ENCODE measurements at places on chromosomes 13 and 19.
A peak's percentile ranks its signal among the peaks of the same experiment; 100 is the strongest.

DNA sequence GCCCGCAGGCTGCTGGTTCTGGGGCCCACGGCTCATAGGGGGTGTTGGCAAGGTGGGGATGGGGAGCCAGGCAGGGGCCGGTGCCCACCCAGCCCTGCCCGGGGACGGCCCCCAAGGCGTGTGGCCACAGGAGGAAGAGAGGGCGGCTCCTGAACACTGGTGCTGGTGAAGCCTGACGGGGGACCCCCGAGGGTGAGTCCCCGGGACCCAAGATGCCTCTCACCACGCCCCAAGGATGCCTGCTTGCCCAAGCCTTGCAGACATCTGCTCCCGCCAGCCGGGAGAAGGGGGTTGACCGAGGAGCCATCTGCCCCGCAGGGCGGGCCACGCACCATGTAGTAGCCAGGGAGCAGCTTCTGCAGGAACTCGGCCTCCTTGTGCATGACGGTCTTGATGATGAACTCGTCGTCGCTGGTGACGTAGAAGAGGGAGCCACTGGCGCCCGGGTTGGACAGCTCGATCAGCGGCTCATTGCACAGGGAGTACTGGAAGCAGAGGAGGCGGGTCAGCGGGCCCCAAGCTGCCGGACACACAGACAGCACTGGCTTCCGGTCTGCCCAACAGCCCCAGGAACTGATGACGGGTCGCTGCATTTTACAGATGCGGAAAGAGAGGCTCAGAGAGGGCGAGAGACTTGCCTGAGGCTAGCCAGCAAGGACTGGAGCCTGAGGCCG lies 29.6 kb upstream of the CACTIN start:
- DNase-seq: no peak

DNA sequence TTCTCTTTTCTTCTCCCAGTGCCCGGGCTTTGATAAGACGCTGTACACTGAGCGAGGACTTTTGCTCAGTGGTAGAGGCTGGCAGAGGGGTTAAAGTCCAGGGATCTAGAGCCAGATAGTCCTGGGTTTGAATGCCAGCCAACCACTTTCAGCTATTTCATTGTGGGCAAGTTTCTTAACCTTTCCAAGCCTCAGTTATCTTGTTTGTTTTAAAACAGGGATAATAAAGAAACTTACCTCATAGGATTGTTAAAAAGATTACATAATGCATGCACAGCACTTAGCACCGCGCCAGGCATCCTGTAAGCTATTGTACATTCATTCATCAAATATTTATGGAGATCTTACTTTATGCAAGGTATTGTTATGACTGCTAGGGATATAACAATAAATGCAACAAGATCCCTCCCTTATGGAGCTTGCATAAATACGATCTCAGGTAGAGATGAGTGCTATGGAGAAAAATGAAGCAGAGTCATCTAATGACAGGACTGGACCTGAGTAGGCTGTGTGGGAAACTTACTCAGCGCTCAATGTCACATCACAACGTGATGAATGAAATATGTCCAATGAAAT lies 70.8 kb downstream of the LNX2 start:
- no peak for DNase-seq

DNA sequence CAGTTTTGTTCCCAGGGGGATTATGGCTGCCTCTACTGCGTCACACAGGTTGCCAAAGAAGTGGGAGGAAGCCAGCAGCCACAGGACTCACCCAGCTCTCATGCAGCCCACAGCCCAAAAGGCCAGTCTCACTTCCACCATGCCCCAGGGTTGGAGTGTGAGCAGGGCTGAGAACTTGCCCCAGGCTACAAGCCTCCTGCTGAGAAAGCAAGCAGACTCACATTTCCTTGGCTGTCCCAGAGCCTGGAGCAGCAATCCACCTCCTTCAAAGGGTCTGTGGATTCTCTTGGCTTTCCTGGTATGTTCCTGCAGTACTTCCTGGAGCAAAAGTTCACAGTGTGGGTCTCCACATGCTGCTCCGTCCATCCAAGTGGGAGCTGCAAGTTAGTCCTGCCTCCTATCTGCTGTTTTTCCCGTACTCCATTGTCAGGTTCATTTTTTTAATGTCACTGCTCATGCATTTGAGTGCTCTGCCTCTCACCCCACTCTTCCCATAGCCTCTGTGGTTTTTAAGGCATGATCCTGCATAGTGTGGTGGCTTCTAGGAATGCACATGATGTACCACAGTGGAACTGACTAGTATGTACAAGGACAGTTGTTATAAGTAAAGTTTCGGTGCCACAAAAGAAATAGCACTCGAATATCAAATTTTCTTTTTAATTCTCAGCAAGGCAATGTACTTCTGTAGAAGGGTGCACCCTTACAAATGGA lies 56.2 kb upstream of the ARHGEF7 start:
- DNase-seq: no peak

DNA sequence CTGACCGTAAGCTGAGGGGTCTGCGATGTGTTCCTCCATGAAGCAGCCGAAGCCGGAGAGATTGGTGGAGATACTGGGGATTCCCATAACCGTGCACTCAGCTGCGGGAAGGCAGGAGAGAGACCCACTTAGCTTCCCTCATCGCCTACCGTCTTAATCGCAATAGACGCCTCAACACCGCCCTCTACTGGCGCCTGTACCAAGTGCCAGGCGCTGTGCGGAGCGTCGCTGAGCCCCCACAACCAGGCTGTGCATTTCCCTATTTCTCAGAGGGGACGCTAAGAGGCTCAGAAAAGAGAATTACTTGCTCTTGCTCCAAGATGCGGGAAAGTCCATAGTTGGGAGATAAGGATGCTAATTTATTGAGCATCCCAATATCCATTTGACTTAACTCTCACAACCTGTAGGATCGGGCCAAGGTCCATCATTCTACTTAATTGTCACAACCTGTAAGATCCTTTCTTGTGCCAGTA lies 5.8 kb downstream of the FTL start:
- DNase-seq: peak; percentile 82

DNA sequence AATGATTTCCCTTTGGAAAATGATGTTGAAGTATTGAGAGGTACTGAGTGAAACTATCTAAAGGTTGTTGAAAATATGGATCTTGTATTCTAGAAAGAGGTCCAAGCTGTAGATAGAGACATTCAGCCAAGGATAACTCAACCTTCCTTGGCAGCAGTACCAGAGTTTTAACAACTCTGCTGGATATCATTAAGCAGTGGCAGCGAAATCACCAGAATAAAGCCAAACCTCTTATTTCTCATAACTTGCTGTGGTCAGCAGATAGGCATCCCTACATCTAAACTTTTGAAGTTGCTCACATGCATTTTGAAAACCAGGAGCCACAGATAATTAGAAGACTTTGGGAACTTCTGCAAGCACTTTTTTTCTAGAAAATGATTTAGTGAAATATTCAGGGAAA lies 559.8 kb downstream of the IRS2 start:
- no peak for DNase-seq

DNA sequence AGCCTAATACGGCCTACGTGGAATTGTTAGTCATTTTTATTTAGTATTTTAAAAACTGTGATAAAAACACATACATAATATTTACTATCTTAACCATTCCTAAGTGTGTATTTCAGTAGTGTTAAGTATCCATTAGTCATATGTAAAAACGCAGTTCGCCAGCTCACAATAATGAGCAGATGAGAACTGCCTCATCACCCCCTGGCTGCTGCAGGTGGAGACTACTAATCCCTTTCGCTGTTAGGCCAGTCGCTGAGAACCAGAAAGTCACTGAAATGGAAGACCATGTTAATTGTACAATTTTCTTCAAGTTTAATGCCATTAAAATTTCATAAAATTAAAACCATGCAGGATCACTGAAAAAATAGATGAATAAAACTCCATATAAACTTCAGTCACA lies 1.6 kb downstream of the ESD start:
- no peak for DNase-seq

DNA sequence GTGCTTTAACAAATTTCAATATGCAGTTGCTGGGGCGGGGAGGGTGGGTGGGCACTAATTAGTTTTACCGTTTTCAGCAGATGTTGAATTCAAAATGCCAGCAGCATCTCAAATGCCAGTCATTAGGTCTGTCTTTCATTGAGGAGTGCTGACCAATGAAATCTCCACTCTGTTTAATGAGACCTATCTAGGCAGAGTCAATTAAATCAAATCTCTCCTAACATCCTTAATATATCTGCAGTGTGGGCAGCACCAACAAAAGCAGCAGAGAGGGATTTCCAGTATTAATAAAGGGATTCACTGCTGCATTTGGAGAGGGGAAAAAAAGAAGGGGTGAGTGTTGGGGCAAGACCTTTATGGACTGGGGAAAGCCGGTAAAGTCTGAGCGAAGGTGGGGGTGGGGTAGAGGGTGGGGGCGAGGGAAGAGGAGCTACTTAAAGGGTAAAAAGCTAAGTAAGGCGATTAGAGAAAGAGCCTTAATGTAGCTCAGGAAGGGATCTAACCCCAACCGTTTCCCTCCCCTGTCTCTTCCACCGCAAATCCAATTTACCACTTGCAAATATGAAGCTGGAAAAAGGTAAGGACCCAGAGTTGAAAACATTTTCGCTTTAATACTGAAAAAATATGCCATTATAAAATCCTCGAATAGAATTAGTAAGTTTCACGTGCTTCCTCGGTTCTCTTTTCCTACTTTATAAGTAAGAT lies 4.5 kb downstream of the SLITRK1 start:
- DNase-seq: no peak

GRCh38 chr19:52196256-52196967 lies 6.6 kb downstream of the PPP2R1A start:
- DNase-seq: no peak

- no peak for DNase-seq
Observed at GRCh38 chr13:26861941-26862340, 101.4 kb upstream of the GPR12 start.

- no peak for DNase-seq
Observed at GRCh38 chr19:3668331-3669081, 31.8 kb downstream of the PIP5K1C start.

DNA sequence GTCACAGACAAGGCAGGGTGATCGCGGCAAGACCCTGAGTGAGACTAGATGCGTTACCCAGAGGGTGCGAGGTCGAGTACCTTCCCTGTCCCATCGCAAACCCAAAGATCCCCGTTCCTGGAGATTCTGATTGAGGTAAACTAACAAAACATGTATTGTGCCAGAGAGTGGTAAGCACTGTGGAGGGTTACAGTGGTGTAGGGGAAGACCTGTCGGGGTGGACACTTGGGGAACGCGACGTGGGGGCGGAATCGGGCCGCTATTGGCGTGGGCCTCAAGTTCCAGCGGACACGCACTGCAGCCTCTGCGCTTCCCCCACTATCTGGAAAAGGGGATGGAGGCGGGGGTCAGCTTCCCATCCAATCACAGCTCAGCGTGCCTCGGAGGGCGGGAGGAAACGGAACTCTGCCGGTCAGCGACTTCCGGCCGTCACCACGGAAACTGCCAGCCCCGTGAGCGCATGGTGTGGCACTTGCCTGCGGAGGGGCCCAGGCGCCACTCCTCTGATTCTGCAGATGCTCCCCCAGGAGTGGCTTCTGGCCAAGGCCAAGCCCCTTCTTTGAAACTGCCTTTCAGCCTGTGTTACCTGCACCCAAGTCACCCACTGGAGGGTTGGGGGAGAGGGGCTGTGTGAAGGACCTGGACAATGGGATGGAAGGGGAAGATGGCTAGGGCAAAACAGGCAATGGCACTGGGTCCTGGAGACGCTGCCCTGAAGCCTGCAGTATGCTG lies 1.0 kb upstream of the UBE2M start:
- peak; percentile 33 for DNase-seq

DNA sequence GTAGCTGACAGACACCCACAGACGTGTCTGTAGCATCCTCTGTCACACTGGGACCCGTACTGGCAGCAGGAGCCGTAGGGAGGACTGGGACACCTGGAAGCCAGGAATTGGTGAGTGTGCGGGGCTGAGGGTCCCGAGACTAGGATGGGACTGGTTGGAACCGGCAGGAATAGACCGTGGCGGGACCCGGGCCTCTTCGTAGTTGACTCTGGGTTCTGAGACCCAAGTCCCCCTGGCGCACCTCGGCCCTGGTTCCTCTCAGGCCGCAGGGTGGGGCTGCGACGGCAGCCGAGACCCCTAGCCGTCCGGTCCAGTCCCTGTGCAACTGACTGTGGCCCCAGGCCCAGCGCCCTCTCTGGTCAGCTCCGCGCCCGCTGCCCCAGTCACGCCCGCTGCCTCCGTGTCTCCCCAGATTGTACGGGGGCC lies 64.7 kb downstream of the ZNF823 start:
- DNase-seq: no peak

DNA sequence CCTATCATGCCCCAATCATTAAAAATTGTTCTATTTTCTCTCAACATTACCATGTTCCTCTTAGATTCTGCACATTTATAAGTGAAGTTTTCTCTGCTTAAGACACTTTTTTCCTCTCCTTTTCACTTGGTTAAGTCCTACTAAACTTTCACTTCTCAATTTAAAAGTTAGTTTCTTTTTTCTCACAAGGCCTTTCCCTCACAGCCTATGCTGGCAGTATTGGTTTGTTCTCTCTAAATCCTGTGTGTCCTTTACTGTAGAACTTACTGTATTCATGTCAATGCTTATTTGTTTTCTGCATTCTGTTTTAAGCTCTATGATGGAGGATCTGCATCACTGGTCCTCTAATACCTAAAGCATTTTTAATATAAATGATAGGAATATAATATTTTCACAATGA lies 2816.6 kb downstream of the PCDH9 start:
- DNase-seq: no peak

DNA sequence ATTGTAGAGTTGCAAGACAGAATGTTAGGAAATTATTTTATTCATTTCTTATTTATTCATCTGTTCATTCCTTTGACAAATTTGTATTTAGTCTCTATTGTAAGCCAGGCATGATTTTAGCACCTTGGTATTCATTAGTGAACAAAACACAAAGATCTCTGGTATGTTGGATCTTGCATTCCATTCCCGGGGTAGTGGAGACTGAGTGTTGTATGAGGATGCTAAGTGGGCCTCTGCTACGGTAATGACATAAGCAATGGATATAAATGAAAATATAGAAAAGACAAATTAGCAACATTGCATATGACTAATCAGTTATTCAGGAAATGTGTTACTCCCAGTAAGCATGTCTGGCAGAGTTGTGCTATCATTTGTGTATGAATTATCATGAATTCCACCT lies 449.3 kb downstream of the PCDH17 start:
- DNase-seq: no peak

DNA sequence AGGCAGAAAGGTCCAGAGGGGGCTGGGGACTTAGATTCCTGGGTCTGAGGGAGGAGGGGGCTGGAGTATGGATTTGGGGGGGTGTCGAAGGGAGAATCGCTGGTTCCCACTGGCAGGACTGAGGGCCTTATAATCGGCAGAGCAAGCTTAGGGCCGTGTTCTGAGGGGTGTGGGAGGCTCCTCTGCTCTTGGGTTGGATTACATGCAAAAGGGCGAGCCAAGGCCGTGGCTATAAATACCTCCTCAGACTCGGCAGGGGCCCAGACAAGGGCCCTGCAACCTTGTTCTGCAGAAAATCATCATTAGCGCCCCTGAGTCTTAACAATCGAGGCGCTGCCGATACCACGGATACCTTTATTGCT lies 707 bp upstream of the MAMSTR start:
- no peak for DNase-seq

DNA sequence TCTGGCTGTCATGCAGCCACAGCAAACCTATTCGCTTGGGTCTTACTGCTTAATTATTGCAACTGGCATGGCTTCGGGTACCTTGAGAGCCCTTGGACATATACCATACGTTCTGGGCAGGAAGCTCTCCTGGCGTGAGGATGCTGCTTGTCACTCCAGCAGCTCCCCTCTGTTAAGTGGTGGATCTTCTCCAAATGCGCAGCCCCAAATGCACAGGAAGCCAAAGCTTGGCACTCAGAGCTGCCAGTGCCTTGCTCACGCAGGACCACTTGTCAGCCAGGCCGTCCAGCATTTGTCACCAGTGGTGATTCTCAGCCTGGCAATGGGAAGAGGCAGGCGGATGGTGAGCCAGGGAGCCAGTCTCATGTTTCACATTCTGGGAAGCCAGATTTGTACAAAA lies 158.6 kb downstream of the KATNAL1 start:
- no peak for DNase-seq

All from effector memory CD8-positive, alpha-beta T cell (primary cell).